ENCODE measurements at places on chromosomes 5 and 9.

DNA sequence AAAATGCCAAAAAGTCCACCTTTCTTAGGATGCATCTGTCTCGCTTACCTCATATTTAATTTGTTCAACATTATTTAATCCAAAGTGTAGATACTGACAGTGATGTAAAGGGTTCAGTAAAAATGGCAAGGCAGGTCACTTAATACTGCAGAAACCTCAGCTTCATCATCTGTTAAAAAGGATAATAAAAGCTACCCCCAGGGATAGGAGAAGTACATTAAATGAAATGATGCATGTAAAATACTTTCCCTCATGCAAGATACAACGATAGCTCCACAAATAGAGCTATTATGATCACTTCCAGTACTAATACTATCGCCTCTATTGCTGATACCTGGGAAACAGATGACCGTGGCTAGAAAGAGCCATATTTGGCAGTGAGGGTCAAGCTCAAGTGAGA, 82.9 kb downstream of the SLC1A1 start:
- no peak for DNase-seq

GRCh38 chr9:114289571-114290481, 33.1 kb upstream of the ORM1 start:
- DNase-seq: peak; percentile 15

DNA sequence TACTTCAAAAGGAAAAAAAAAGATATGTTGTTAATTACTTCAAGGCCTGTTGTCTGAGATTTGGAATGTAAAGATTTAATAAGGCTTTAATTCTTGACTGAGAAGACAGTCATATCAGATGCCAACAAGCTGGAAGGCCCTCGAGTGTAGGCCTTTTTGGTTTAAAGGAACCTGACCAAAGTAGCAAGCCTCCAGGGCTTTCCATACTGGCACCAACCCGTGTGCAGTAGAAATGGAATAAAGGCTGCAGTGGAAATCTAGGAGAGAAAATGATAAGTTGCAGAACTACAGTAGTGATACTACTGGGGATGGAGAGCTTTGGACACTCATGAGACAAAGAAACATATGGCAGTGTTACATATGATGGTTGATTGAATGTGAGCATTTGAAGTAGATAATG, 358.0 kb downstream of the TAF11L14 start:
- DNase-seq: no peak

DNA sequence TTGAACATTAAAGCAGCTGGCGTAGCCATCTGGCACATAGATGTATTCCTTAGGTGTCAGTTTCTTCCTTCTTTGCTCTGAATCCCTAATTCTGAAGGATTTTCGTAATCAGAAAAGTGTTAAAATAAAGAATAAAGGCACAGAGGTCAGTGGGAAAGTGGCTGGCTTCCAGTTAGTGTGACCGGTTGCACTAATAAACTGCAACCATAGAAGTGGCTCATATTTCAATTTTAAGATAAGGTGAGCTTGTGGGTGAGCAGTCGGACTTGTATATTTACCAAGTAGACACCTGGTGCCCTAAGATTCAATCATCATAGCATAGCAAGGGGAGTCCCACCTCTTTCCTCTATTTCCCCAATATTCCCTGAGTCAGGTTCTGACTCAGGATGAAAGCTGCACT, 459.6 kb downstream of the ACTL7B start:
- DNase-seq: no peak

DNA sequence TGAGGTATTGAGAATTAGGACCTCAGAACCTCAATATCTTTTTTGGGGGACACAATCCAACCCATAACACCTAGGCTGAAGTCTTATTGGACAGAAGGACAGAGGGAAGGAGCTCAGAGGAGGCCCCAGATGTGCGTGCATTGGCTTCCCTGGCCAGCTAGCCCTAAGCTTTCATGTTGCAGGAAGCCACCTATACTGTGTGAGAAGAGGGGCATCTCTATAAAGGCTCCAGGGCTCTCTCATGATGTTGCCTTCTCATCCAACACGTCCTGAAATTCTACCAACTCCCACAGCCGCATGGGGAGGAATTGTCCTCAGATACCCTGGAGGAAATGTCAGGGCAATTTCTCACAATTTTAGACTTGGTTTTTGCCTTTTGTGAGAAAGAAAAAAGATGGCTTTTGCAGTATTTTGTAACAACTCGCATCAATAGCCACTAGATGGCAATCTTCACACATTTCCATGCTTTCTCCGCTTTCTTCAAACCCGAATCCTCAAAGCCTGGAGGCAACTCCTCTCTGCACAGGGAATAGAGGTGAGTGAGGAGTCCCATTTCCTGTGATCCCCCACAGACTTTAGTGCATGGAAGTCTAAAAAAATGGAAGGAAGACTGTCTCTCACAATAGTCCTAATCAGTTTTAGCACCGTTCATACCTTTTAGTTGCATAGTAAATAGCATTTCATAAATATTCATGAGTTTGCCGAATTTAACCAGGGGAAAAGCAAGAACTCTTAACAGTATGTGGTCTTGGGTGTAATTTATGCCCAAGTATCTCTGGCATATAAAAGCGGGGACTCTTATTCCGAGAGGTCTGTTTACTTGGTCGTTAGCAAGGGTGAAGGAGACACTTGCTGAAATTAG, 7.4 kb upstream of the PPP3R2 start:
- no peak for DNase-seq

DNA sequence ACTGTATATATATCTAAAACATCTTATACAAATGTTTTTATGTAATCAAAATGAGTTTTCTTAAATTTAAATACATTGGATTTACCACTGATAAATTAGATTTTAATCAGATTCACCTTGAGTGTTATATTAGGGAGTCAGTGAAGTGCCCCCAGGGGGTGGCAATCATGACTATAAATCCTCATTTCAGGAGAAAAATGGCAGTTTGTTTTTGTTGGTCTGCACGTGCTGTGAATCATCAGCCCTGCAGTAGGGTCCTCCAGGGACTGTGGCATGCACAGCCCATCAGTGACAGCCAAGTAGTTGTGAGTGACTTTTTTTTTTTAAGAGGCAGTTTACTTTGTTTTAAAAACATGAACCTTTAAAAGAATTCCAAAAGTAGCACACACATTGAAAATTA, 65.2 kb downstream of the ZSWIM6 start:
- no peak for DNase-seq

GRCh38 chr9:16559418-16560188, 310.9 kb downstream of the BNC2 start:
- DNase-seq: no peak

- no peak for DNase-seq
These were observed 124.9 kb upstream of the C6 start for GRCh38 chr5:41338136-41338675.

DNA sequence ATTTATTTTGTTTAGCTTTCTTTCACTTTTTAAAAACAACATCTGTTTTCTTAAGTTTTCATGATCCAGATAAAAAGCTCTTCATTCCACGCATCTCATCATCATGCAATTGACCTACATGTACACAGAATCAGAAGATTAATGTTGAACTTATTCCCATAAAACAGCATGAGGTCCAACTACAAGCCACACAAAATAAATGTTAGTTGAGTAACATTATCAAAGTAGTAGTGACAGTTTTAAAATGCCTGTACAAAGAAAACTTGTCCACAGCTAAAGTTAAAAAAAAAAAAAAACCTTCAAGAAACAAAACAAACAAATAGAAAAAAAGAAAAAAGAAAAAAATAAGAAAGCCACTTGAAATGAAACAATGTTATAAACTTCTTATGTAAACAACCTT, 846.3 kb downstream of the TLE1 start:
- no peak for DNase-seq

- DNase-seq: peak; percentile 77
These were observed at the start of gene GPR150 for GRCh38 chr5:95620030-95620869. TSS of gene GPR150 (plus strand) at chr5:95620087. CDS start at chr5:95620276, 189 bp downstream.

GRCh38 chr9:106588626-106589025, 274.3 kb upstream of the ZNF462 start:
- no peak for DNase-seq

GRCh38 chr5:112388074-112388473, 31.0 kb downstream of the EPB41L4A start:
- DNase-seq: no peak

Measured in activated naive CD4-positive, alpha-beta T cell treated with anti-CD3 and anti-CD28 coated beads, Interleukin-2, amount 10 ng/mL, durations not matched to agents 7 days and 5 days (primary cell).